Femur (tissue), 1 donor: ENCODE measurements at places on chromosomes 13 and 19.

GRCh38 chr13:110699148-110700145 is 6.5 kb downstream of the CARS2 start:
- no peak for DNase-seq

DNA sequence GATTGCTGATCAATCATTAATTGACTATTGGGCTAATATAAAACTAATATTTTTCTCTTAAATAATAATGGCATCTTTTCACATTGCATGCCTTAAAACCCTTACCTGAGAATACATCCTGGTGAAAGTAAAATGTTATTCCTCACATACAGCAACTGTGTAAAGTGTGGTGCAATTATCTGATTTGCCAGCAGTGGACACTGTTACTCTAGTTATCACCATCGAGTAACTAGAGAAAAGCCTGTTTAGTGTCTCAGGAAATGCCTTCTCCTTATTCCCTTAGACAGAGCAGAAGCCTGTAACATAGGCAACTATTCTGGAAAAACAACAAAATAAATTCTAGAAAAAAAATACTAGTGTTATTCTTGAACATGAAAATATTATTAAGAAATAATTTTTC is 459.8 kb downstream of the FGF14 start:
- no peak for DNase-seq

GRCh38 chr13:72692884-72693514 is 34.4 kb downstream of the MZT1 start:
- DNase-seq, result no peak

GRCh38 chr19:30419568-30420180 is 47.5 kb downstream of the ZNF536 start:
- no peak for DNase-seq

DNA sequence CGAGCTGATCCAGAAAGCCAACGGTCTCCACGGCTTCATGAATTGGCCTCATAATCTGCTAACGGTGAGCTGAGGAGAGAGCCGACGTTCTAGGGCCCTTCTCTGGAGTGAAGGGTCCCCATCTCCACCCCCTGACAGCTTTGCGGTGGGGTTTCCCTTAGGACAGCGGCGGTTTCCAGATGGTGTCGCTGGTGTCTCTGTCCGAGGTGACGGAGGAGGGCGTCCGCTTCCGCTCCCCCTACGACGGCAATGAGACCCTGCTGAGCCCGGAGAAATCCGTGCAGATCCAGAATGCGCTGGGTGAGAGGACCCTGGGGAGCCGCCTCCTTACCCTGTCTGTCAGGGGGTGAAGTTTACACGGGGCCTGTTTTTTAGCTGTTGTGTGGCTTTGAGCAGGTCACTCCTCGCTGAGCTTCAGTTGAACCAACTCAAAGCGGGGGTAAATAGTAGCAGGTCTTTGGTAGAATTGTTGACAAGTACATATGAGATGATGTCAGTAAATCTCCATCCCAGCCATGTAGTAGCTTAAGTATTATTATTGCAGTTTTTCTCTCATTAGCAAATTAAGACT is 801 bp downstream of the QTRT1 start:
- no peak for DNase-seq

- DNase-seq, result no peak
These were observed 1220.5 kb downstream of the PCDH17 start for GRCh38 chr13:58852076-58852475.

GRCh38 chr13:99859178-99860177 is 112.1 kb downstream of the ZIC5 start:
- DNase-seq, result no peak

GRCh38 chr19:15869109-15869555 is 28.7 kb downstream of the CYP4F2 start:
- peak; percentile 36 for DNase-seq

- no peak for DNase-seq
These were observed 2.9 kb downstream of the SLC7A9 start for GRCh38 chr19:32866564-32867265.

GRCh38 chr13:82062772-82063171 is 1721.8 kb upstream of the SPRY2 start:
- DNase-seq, result no peak

- DNase-seq, result no peak
These were observed 41.6 kb downstream of the TEX29 start for GRCh38 chr13:111361873-111362648.

DNA sequence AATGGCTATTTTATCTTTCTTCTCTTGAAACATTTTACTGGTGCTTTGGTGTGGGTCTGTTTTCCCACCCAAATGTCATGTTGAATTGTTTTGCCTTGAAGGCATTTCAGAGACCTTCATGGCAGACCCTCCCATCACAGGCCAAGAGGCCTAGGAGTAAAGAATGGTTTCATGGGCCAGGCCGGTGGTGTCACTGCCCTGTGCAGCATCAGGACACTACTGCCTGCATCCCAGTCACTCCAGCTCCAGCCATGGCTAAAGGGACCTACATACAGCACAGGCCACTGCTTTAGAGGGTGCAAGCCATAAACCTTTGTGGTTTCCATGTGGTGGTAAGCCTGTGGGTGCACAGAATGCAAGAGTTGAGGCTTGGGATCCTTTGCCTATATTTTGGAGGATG is 326.9 kb downstream of the SLITRK5 start:
- no peak for DNase-seq

DNA sequence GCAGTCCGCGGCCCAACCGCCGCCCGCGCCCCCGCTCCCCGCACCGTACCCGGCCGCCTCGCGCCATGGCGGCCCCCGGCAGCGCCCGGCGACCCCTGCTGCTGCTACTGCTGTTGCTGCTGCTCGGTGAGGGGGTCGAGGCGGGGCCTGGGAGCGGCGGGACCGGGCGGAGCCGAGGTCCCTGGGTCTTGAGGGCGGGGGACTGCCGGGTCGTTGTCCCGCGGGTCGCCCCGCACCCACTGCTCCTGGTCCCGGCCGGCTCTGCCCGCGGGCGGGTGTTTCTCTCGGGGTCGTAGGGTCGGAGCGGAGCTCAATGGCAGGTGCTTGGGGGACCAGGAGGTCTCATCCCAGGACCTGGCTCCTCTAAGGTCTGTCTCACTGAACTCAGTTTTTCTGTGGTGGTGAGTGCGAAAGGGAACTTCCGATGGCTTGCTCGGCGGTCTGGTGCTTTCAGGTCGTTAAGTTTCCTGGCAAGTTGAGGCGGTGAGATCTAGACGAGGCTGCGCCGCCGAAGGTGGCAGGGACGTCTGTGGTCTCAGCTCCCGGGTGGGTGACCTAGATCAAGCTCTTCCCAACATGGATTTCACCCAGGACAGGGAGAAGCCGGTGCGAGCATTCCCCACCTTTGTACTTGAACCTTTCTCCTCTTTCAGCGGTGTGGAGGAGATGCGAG is 467 bp downstream of the LAMP1 start:
- no peak for DNase-seq

GRCh38 chr19:53580871-53581835 is 43.2 kb downstream of the ZNF331 start:
- no peak for DNase-seq

DNA sequence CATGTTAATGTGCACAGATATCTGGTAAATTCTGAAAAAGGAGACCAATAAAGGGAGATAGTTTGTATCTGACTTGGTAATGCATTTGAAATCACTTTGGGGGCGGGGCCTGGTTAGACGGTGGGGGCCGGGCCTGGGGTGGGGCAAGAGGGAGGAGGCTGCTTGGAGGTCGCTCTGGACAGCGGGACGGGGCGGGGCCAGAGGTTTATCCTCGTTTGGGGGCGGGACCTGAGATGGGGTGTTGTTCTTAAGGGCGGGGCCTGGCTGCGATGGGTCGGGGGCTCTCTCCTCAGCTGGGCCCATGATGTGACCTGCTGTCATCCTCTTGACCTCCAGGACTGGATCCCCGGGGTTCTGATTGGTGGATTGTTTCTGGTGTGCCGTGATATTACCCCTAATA is 4.9 kb upstream of the ZNF808 start:
- no peak for DNase-seq

- DNase-seq, result no peak
These were observed 73.4 kb downstream of the SPACA7 start for GRCh38 chr13:112449545-112449930.

DNA sequence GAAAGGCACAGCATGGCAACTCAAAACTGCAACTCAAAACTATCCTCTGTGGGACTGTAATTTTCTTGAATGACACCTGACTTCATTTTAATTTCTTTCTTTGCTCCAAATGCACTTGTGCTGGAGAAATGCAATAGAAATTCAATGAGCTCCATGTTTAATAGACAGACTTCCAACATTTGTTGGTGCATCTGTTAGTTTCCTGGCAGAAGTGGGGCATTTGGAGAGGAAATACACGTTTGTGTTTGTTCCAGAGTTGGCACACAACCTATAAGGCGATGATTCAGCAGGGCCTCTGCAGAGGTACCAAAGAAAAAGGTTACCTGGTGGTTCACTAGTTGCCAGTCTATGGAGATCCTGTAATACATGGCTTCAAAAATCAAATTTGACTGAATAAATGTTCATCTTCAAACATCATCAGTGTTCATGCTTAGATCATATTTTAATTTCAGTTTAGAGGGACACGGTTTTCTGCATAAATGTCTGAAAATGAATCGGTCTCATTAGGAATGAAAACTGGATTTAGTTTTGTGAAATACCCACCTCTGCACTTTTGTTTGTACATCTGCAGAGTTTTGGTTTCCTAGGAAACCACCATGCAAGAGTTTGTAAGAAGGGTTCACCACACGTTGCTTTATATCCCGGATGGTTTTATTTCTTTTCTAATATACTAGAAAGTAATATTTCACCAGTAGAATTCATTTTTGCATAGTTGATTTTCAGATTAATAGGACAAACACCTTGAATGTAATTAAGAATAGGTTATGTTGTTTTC is 21.8 kb upstream of the OBI1 start:
- DNase-seq, result no peak

GRCh38 chr13:106369091-106369490 is 166.4 kb downstream of the EFNB2 start:
- DNase-seq, result no peak

- DNase-seq, result no peak
These were observed 44.0 kb upstream of the PCCA start for GRCh38 chr13:100044936-100045335.

- no peak for DNase-seq
These were observed 8.5 kb downstream of the MED26 start for GRCh38 chr19:16619457-16619856.

- no peak for DNase-seq
These were observed 36.8 kb upstream of the C1QTNF9 start for GRCh38 chr13:24272452-24273161.
